NCI-H187 treated with DMSO at 0.1 percent for 48 hours (cell line): ENCODE measurements at places on chromosomes 1 and 21.

DNA sequence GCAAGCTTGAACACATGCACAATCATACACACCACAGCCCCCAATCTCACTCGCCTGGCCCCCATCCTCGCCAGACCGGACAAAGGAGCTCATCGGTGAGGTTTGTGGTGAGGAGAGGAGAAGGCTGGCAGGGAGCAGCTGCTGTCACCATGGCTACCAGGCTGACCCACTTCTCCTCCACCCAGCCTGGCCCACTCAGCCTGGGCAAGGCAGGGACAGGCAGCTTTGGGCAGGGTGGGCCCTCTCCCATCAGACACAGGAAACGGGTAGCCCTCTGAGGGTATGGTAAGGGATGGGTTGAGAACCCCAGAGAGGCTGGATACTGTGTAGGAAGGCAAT, 15.9 kb downstream of the RIMS3 start:
- no peak for DNase-seq

DNA sequence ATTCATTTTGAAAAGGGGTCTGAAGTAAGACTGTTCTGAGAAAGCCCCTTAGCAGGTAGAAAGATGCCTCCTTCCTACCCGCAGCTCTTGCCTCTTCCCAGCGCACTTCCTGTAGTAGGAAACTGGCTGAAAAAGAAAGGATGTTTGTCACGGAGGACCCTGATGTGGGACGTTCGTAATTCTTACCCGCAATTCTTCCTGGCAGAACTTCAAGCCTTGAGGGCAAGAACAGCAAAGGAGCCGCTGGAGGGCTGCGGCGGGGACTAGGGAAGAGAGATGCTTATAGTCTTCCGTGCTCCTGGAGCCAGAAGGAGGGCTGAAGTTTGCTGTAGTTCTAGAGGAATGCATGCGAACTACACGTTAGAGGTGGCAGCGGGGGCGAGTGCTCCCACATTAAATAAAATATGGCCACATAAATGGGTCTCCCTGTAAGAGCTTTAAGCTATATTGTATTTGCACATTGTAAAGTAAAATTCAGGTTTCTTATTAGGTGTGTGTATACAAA, 6.3 kb downstream of the C1orf53 start:
- DNase-seq: no peak

- DNase-seq: no peak
Observed at GRCh38 chr21:36210779-36211659, 54.4 kb downstream of the DOP1B start.

GRCh38 chr1:22319608-22320007, 132.0 kb upstream of the ZBTB40 start:
- no peak for DNase-seq

DNA sequence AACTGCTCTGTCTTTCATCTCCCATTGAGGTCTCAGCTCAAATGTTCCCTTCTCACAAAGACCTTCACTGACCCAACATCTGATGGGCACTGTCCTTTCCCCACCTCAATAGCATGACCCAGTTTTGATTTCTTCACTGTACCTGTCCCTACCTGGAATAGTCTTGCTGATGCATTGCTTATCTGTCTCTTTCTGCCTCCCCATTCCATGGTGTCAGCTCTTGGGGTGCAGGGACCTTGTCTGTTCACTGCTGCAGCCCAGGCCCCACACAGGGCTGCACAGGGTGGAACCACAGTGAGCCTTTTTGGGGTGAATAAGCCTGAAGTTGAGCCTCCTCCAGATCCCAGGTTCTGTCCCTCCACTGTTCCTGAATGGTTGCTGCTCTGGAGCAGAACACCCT, 414.9 kb downstream of the PTPRU start:
- DNase-seq: no peak

GRCh38 chr1:80961464-80962190, 839.1 kb upstream of the ADGRL2 start:
- DNase-seq: no peak

DNA sequence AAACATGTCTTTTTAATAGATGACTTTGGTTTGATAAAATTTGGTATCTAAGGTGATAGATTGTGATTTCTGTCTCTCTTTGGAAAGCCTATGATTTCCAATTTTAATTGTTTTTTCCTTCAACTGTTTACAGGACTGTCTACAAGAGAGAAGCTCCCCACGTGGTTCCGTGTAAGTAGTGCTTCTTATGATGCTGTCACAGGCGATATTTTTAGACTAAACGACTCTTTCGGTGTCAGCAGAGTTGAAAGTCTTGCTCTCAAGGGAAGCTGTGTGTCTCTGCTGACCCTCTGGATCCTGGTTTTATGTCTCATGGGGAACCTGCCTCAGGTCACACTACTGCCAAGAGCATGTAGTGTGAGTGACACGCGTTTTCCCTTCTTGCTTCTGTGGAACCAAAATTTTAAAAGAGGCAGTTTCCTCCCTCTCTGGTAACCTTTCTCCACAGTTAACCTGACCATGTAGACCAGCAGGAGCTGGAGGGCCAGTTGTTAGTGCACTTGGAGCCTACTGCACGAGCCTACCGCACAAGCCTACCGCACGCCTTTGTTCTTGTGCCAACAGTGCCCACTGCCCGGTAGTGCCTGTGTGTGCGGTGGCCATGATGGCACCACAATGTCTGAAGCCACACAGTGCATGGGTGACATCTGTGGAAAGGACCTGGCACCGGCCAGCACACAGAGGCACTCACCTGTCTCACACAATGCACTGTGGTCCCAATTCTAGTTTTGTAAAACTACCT, 91.9 kb downstream of the PCBP3 start:
- no peak for DNase-seq

DNA sequence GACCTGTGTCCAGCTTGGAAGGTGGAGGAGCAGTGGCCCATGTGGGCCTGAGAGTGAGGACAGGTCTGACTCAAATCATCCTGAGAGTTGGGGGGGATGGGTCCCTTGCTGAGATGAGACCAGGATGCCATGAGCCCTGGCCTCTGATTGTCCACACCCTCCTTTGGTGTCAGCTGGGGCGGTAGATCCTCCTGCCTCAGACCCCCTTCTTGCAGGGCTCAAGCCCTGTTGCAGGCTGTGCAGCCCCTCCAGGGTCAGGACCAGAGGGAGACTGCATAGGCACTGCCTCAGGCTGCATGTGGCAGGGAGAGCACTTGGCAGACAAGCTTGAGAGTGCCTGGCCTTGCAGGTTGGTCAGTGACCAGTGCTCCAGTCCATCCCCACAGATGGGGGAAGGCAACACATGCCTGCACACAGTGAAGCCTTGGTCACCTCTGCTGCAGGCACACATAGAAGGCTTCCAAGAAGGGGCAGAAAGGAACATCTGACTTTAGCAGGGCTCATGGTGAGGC, 82.2 kb upstream of the ACTRT2 start:
- no peak for DNase-seq

DNA sequence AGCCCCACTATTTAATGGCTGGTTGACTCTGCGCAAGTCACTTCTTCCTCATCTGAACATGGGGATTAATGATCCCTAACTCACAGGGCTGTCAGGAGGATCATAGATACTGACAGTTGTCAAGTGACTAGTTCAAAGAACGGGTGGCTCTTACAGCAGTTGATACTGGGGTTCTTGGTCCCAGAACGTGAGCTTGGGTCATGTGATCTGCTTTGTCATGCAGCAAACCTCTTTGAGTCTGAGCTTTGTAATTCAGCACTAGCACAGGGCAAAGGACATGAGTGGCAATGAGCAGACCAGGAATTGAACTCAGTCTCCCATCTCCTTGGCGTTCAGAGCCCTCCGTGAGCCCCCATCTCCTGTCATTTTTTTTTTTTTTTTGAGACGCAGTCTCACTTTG, 64.4 kb downstream of the TRABD2B start:
- DNase-seq: no peak

DNA sequence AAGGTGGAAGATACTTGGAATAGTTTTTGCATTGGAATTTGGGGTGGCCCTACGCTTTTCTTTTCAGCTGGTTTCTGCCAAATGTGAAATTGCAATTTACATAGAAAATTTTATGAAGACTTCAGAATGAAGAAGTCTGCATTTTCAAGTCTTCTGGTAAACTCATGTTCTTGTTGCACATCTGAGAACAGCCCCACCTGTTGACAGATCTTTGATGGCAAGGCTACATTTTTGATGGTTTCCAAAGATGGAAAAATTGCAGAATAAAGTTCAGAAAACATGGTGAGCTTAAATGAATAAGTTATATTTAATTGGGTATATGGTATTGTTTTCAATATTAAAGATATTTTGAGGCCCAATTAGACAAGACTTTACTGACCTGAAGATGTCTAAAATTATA, 25.4 kb downstream of the OLFM3 start:
- DNase-seq: no peak

GRCh38 chr1:206909161-206909882, 12.1 kb downstream of the IL24 start:
- peak; percentile 58 for DNase-seq

GRCh38 chr1:16617778-16618580, 4.6 kb upstream of the NBPF1 start:
- no peak for DNase-seq

- DNase-seq: no peak
Observed at GRCh38 chr1:41155105-41155504, 87.0 kb downstream of the SCMH1 start.

DNA sequence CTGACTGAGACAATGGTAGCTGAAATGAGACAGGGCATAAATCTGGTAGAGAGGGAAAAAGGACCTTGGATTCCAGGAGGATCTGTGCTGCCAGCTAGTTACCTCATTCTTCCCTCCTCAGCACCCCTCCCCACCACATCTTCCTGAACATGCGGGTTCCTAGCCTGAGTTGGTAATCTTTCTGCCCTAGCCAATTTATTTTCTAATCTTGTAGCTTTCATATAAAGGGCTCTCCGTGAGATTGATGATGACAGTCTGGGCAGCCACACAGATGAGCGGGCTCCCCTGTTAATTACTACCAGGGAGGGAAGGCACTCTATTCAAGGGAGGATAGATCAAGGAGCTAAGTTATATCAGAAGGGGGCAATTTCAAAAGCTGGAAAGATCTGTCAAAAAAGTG, 20.2 kb downstream of the ARHGEF11 start:
- no peak for DNase-seq

DNA sequence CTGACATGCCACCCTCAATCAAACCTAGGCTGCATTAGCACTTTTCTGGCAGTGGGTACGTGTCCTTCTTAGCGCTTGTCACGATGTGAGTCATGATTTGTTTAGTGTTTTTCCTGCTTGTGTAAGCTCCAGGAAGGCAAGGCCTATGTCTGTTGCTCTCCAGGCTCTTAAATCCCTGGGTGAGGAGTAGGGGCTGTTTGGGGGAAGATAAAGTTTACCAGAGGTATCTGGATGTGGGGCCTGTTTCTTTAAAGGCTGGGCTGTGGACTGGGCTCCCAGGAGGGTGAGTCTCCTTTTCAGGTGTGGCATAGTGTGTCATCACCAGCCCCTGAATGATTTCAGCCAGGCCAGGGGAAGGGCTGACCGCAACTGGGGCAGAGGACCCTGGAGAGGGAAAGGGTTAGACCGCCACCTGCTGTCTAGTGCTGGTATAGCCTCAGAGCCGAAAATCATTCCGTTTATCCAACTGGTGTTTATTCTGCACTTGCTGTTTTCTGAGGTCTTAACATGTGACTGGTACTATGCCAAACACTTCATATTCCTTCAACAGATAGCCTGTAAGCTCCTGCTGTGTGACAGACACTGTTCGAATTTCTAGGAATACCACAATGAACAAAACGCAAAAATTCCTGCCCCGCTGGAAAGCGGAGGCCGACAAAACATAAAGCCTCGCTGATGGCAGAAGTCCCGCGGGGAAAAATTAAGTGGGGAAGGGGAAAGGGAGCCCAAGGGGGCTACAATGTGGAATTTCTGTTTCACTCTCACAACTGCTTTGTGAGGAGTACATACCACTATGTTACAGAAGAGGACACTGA, 9.7 kb downstream of the SERINC2 start:
- DNase-seq: no peak

- no peak for DNase-seq
Observed at GRCh38 chr1:89918127-89918793, 76.7 kb upstream of the ZNF326 start.

- peak; percentile 75 for DNase-seq
Observed at GRCh38 chr1:156608036-156608674, 6.9 kb upstream of the GPATCH4 start.

- DNase-seq: no peak
Observed at GRCh38 chr21:26238646-26239045, 68.1 kb upstream of the APP start.

- no peak for DNase-seq
Observed at GRCh38 chr1:22876359-22877111, 96.1 kb downstream of the LACTBL1 start.

DNA sequence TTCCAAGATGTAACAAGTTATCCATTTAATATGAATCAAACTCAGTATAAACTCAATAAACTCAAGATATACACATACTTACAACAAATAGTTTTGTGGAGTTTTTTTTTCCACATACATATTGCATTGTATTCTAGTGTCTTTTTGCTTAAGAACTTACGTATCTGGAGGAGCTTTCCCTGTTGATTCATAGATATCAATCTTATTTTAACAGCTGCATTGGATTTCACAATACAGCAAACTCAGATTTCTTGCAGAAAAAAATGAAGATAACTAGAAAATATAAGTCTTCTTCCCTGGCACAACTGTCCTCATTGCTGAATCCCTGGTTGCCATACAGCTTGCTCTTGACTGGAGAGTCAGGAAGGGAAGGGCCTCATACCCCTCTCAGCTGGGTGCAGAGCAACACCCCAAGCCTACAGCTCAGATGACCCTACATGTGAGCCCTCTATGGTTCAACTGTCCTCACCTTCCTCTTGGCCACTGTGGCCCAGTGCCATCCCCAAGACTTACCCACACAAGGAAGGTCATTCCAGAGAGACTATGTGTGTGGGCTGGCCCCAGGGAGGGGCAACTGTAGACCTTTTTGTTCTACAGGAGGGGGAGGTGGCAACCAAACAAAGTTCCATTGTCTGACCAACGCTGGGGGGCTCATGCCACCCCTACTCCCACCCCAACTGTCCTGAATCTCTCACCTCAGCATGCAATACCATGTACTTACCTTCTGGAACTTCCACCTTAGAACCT, 1.7 kb downstream of the MPZ start:
- DNase-seq: no peak
